ENCODE measurements at places on chromosomes 3 and 15.

DNA sequence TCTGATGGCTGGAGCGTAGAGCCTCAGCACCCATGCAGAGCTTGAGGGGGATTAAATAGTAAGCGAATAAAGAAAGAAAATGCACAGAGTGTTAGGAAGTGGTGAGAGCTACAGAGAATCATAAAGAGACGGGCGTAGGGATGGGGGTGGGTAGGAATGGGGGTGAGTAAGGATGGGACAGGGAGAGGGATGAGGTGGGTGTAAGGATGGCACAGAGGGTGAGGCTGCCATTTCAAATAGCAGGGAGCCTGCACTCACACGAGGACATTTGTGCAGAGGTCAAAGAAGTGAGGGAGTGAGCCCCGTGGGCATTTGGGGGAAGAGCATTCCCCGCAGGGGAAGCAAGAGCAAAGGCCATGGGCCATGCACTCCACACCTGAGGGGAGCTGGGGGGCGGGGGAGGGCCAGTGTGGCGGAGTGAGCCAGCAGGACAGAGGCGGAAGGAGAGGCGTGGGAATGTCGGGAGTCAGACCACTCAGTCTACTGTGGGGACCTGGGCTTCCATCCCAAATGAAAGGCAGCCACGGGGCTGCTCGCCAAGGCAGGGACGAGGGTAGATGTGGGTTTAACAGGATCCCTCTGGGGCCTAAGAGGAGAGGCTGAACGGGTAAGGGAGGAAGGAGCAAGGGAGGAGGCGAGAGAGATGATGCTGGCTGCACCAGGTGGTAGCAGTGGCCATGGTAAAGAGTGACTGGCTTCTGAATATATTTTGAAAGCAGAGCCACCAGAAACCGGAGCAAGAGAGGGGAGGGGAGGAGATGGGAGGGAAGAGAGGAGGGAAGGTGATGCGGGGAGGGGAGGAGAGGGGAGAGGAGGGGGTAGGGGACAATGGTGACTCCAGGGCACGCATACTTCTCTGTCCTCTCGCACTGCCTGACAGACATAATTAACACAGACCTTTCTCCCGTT, 35.2 kb upstream of the SLC6A6 start:
- no peak for DNase-seq

GRCh38 chr3:53808496-53808895, 37.7 kb downstream of the CHDH start:
- no peak for DNase-seq

DNA sequence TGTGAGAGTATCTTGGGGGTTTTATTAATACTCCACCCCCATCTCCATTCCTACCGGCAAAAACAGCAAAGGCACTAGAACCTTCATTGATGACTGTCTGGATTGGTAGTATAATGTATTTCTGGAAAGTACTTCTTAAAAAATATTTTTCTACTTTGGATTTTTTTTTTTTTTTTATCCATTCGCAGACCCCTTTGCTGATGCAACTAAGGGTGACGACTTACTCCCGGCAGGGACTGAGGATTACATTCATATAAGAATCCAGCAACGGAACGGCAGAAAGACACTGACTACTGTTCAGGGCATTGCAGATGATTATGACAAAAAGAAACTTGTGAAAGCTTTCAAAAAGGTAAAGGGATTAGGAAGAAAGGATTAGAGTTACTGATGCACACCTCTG, 1.2 kb downstream of the EIF1B start:
- peak; percentile 26 for DNase-seq

DNA sequence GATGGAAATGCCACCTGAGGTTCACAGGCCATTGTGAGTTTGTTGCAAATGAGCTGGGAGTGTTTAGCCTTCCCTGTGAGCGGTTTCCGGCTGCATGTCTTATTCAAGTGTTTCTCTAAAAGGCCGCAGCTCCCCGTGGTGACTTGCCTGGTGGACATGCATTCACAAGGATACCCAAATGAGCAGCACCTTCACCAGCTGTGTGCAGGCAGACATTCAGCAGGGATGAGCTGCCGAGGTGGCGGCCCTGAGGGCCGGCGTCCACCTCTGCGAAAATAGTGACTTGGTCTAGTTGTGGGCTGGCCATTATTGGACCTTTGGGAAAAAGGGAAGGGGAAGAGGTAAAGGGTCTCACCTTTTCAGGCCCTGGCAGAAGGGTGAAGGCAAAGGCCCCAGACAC, 23.4 kb downstream of the SPSB4 start:
- DNase-seq, result no peak

DNA sequence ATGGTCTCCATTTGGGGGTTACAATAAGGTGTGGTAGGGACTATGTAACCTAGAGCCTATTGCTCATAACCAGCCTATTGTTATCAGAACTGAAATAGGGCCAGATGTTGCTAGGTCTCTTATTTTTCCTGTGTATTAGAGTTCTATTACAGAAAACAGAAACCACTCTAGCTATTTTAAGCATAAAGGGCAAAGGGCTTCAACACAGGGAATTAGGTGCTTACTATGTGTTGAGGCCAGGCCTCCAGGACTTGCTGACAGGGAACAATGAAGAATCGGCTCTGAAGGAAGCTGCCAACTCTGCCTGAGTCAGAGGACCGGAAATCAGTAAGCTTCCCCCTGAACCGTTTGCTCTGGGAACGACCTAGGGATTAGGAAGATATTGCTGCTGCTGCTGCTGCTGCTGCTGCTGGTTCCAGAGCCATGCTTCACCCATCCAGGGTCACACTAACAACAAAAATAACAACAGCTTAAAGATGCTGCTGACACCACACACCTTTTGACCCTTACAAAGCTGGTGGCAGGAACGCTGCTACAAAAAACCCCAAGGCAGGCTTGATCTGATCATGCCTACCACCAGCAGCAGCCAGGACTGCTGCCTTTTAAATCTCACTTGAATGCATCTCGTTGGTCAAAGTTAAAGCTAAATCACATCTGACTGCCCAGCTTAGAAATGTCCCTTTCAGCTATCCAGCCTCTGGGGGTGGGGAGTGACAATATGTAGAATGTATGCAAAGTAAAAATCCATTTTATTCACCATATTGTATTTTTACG, 276.9 kb upstream of the IL12A start:
- no peak for DNase-seq

GRCh38 chr15:46607077-46607476, 972.2 kb downstream of the SQOR start:
- no peak for DNase-seq

- DNase-seq, result no peak
These were observed 464.8 kb downstream of the EPHA3 start for GRCh38 chr3:89572261-89572660.

DNA sequence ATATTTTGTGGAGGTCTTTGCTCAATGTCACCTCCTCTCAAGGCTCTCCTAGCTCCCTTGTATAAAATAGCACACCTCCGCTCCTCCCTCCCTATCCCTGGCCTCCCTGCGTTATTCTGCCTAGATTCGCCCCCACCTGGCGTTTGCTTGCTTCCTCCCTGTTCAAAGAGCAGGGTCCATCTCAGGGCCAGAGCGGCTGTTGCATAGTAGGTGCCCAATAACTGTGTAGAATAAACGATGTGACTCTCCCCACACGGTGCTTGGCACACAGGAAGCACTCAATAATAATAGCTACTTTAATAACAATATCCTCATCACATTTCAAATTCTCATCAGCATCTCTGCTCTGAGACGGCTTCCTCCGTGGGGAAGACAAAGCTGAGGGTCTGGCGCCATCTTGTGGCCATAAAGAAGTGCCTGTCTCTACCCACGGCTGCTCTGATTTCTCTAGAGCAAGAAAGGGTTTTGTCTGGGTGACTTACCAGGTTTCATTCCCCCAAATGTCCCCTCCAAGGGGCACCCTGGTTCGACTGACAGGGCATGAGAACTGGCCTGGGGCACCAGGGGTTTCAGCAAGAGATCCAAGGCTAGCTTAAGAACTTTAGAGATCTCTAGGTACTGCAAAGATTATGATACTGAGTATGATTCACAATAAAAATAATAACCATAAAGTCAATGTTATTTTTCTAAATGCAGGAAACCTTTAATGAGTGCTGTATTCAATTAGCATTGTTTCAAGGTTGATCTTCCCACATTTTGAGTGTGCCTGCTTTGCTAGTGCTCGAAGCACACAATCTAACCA, 16.1 kb downstream of the CD276 start:
- DNase-seq, result peak; percentile 90

DNA sequence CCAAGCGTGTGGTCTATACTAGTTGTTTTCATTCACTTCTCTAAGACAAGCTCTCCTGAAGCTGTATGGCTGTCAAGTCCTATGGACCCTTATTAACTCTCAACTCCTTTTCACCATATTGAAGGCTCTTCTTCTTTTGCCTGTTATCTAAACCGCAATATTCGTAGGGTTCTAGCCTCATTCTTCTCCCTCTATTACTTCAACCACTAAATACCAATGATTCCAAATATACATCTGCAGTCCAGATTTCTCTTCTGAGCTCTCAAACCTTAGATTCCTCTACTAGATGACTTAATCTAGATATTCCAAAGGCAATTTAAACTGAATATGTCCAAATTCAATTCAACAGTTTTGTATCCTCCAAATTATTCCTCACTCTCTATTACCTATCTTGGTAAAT, 24.6 kb downstream of the AQR start:
- DNase-seq, result no peak

- peak; percentile 43 for DNase-seq
These were observed 5.3 kb downstream of the TUBGCP4 start for GRCh38 chr15:43376017-43376705.

GRCh38 chr3:146067048-146067447, 93.9 kb downstream of the PLOD2 start:
- DNase-seq, result no peak

- no peak for DNase-seq
These were observed 7.6 kb downstream of the ANXA2 start for GRCh38 chr15:60390231-60390630.

- DNase-seq, result no peak
These were observed 263 bp upstream of the UTS2B start for GRCh38 chr3:191330530-191331048.

DNA sequence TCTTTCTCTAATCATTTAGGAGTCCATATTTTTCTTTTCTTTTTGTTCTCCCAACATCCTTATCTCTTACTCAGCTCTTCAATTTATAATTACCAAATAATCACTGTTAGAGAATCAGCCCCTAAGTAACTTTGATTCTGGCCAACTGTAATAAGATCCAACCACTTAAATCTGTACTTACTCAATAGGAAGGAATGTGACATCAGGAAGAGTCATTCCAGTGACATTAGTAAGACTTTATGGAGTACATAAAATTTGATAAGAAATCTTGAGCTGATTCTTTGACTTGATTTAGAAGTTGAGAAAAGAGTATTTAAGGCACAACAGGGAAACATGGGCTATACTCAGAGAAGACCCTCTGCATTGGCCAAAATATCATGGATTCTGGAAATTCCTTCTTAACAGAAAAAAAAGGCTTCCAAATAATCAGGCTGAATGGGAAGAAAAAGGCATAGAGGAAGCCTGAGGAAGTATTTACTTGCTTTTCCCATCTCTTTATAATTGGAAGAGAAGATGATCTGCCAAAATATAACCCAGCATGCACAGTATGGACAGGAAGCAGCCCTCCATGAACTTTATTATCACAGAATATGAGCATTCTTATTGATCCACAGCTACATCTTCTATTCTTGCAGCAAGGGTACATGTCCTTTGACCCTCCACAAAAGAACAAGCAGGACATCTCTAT, 289.7 kb upstream of the TPRG1 start:
- no peak for DNase-seq

DNA sequence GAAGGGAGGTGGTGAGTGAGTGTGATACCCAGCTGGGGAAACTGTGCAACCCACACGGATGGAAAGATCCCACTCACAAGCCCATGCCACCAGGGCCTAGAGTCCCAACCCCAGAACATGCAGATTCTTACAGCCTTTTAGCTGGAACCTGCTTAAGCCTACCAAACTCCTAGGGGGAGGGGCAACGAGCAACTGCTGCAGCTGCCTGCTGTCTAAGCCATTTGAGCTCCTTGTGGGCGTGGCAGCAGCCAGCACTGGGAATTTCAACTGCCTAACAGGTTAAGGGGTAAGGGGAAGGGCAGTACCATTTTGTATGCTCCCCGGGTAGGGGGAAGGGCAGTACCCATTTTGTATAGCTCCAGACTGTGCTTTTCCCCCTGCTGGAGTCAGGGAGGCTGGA, 673.2 kb upstream of the BCHE start:
- no peak for DNase-seq

DNA sequence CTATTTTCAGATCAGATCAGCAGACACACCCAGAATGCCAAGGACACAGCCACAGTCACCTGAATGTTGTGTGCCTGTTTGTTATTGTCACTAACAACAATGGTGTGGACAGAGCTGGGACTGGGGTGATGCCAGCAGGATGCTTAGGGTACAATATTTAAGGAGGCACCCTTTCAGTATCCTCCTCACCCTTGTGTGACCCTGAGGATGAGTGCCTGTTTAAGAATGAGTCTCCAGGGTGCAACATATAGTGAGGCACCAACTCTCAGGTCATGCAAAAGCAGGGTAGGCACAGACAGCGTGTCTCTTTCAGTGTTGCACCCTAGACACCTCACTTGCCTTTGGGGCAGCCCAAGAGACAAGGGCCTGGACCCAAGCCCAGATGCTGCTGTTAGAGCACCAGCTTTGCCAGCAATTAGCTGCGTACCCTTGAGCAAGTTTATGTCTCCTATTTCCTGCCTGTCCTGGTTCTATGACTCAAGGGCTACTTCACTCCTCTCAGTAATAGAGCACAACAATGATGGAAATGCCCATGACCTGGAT, 122.6 kb downstream of the AQP9 start:
- DNase-seq, result peak; percentile 24

DNA sequence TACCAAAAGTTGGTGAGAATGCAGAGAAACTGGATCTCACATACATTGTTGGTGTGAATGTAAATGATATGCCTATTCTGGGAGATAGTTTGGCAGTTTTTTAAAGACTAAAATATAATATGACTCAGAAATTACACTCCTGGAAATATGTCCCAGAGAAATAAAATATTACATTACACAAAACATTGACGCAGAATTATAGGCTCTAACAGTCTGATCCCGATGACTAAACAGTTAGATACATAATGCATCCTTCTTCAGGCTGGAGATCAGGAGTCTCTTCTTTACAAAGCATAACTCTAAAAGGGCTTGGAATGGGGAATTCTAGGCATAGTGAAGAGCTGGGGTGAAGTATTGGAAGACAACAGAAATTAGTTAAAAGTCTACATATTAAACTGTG, 586.2 kb upstream of the NECTIN3 start:
- DNase-seq, result no peak

DNA sequence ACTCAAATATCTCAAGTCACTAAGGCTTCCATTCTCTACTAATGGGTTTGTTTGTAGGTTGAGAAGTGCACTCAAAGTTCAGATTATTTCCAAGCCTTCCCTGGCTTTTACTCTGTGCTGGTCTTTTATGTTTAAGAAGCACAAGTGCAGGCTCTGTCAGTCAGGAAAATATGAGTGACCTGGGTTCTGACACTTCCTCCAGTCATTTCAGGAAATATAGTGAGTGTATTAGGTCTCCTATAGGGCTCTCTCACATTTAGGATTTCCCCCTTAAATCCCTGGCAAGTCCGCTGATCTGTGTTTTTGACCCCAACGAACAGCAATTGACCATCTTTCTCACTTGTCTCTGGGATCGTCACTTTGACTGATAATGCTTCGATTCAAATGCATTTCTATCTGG, 210.2 kb downstream of the ARPP21 start:
- no peak for DNase-seq

- peak; percentile 26 for DNase-seq
These were observed 13.0 kb downstream of the GLB1 start for GRCh38 chr3:33083958-33084357.
